ENCODE measurements at places on chromosomes 7 and 10.
A peak's percentile ranks its signal among the peaks of the same experiment; 100 is the strongest.

DNA sequence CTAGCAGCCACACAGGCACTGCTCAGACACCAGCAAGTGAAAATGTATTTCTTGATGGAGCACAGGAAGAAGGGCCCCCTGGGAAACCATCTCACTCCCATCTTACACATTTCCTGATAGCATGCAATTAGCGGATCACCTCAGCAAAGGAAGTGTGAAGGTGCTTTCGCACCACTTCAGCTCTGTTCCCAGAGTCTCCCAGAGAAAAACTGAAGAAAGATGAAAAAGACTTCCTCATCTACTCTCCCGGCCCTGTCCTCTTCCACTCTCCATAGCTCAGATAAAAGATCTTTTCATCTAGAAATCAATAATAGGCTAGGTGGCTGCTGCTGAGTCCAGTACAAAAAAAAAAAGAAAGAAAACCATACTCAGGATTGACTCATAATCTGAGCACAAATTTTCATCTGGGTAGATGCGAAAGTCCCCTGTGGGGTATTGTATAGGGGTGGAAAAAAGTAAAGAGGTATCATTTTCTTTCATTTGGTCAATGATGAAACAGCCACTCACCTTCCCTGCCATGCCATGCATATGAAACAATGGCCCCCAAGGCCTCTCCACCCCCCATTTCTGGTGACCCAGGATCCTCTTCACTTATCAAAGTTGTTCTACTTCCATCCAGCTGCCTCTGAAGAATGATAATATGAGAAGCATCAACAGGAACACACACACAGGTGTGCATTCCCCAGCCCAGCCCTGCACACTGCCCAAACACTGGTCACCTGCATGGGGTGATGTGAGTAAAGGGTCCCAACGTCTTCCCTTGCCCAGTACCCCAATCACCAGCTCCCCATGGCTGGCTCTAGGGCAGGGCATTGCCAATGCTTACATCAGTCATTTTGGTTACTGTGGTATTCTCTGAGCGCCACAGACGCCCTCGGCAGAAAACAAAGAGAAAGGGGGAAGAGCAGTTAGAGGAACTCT is 48.8 kb upstream of the DGKI start:
- DNase-seq: no peak

DNA sequence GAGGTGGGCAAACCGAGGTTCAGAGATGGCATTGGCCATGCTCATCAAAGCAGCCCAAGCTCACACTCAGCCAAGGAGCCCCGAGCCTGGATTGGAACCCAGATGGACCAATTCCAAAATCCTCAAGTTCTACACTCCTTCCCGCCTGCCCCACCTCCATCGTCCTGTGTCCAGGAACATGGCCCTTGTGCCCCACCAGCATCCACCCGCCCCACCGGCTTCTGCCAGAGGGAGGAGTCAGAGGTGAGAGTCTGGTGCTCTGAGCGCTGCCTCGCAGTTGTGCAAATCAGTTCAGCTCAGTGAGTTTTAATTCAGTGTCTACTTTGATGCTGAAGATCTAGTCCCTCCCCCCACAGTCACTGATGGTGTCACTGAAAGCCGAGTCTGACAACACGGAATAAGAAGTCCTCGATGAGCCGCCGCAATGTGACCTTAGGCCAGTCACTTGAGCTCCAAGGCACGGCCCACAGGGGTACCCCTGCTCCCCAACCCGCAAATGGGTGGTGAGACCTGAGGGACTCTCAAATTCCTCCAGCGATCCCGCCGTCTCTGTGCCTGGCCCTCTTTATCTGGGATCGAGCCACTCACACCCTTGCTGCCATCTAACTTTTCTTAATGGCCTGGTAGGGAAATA is 26.3 kb downstream of the PRKAG2 start:
- no peak for DNase-seq

DNA sequence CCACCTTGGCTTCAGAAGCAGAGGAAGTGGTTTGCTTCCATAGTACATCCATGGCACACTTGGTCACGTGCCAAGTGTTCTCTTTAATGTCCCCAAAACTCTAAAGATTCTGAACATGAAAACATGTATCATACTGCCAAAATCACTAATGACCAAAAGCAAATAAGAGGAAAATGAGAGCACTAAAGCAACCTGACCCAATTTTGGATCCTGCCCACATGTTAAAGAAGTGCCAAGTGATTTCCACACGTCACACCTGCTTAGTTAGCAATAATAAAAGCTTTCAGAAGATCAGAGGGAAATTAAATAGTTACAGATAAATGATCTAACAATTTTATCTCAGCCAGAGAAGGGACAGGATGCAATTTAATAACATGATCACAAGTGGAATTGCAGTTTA is 1170.0 kb downstream of the XPNPEP1 start:
- DNase-seq: no peak

GRCh38 chr10:101061624-101062231 is at the start of gene KAZALD1:
KAZALD1 (plus strand) TSS chr10:101061989; CDS start chr10:101062593, 604 bp downstream.
- no peak for DNase-seq

GRCh38 chr10:83677795-83678194 is 461.5 kb upstream of the GHITM start:
- no peak for DNase-seq

GRCh38 chr7:18553605-18554003 is 58.1 kb downstream of the HDAC9 start:
- DNase-seq: no peak

- DNase-seq: no peak
Observed at GRCh38 chr10:45279682-45280081, 35.7 kb downstream of the OR13A1 start.

DNA sequence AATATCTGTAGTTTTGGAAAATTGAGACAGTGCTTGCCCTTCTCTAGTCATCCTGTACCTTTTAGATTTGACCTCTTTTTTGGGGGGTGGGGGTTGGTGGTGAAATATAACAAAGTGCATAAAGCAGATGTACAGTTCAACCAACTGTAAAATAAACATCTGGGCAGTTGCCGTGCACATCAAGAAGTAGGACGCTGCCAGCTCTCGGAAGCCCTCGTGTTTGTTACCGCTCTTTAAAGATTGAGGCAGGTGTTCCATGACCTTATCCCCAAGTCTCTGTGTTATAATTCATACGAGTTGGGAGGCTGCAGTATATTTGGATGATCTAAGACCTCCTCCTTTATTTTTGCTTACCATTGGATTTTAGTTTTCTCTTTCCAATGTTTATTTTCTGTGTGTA is 55.1 kb downstream of the SDK1 start:
- DNase-seq: no peak

DNA sequence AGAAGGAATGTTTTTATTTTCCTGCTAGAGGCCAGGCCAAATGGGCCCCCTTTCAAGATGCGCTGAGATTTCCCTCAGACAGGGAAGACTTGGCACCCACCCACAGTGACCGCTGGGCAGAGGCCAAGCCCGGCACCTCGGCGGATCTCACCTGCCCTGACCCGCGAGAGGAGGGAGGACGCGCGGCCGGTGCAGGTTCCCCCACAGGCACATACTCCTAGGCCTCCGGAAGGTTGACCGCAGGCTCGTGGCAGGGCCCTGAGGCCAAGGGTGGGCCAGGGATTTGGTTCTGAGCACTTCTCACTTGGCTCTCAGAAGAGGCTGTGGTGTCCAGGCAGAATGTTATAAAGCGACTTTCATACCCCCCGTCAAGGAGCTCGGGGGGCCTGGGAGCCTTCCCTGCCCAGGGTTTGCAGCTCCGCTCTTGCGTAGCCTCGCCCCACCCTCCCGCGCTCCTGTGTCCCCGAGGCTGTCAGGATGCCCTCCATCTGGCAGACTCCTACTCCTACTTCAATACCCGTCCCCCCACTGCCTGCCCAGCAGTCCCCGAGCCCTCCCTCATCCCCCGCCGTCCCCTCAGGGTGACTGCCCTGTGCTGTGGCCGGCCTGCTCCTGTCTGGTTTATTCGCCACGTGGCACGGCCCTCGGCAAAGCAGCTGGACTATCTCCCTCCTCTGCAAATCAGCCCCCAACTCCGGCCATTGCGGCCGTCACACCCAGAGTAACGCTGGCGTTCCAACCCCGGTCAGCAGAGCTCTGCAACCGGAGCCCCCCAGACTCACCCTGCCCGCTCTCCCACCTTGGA is 50.6 kb upstream of the PDGFA start:
- DNase-seq: no peak

- DNase-seq: no peak
Observed at GRCh38 chr10:76553263-76554032, 1084.2 kb downstream of the KCNMA1 start.

DNA sequence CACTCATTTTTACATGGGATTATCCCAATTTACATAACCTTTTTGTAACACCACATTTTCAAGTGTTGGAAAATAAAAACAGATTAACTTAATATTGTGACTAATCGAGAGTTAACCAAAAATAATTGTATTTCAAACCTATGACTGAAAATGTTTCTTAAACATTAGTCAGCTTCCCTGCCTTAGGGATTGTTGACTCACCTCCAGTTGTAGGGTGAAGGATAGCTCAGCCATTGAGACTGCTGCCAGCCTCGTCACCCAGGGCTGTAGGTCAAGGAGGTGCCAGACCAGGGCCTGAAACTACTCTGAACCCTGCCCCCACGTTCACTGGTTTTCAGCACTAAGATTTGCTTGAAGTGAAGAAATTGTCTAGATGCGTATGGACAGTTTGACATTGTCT is 351.2 kb downstream of the GFRA1 start:
- no peak for DNase-seq

DNA sequence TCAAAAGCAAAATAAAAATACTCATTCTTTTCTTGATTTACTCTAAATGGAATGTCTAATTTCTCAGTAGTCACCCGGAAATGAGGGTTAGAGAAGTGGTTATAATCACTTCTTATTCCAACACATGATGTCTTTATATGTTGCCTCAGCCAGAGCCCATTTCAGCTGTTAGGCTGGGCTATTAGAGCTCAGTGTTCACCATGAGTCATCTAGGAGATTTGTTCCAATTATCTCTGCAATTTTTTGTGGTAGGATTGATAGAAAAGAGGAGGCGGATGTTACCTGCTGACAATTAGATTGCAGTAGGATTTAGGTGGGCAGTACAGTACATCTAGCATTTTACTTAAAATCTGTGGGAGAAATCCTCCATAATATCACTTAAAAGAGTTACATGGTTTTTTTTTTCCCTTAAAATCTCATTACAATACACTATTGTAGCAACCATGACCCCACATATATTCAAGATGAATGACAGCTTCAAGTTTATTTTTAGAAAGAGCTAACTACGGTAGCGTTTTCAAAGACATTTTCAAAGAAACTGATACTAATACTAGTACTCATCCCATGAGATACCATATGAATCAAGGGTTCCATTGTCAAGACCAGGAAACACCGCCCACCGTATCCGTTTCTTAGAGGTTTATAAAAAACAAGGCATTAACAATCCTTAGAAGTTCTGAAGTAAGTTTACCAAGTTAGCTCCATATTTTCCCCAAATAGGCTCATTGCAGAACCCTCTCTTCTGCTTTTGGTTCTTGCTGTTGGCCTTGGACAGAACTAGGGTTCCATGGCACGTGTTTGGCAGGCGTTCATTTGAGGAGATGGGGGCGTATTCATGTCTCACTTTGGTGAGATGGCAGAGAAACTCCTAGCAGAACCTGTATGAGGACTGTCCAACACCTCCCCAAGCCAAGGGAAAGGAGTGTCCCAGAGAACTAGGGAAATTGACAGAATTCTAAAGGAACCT is 10.4 kb downstream of the CPA2 start:
- DNase-seq: no peak

DNA sequence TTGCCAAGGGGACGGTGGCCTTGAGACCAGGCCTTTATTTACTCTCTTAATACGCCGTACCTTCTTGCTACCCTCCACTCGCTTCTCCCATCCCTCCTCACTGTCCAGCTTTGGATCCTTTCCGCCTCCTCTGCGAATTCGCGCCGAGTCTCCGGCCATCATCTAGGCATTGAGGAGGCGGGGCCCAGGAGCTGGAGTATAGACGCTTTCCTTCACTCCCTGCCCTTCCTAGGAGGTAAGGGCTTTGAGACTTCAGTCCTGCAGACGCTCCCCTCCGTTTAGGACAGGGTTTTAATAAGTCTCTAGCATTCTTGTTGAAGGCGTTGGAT is 538 bp downstream of the TFAM start:
- no peak for DNase-seq

DNA sequence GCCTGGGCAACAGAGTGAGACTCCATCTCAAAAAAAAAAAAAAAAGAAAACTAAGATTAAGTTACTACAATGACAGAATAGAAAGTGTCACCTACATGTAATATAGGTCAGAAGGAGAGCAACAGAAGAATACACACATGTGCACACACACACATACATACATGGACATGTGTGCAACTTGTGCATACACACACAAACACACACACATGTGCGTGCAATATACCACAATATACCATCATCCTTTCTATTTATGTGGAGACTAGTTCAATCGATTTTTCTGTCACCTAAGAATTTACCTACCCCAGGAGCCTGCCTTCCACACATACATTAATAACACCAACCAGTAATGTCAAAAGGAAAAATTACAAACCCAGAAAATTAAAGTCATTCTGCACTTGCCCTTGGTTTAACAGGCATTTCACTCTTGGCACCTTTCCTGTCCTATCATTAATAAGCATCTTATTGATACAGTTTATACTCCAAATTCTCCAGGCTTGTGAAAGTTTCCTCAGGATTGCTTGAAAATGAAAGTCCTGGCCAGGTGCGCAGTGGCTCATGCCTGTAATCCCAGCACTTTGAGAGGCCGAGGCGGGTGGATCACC is 2.5 kb downstream of the PNLIPRP1 start:
- no peak for DNase-seq

- DNase-seq: peak; percentile 28
Observed at GRCh38 chr7:149714910-149715471, 58.4 kb downstream of the ZNF467 start.

- no peak for DNase-seq
Observed at GRCh38 chr7:129169171-129169671, 19.2 kb upstream of the SMO start.

- no peak for DNase-seq
Observed at GRCh38 chr10:119337796-119338432, 130.5 kb downstream of the GRK5 start.

GRCh38 chr10:128009372-128010126 is 102.6 kb downstream of the PTPRE start:
- no peak for DNase-seq

GRCh38 chr7:148457310-148457921 is 133.2 kb upstream of the C7orf33 start:
- DNase-seq: no peak

DNA sequence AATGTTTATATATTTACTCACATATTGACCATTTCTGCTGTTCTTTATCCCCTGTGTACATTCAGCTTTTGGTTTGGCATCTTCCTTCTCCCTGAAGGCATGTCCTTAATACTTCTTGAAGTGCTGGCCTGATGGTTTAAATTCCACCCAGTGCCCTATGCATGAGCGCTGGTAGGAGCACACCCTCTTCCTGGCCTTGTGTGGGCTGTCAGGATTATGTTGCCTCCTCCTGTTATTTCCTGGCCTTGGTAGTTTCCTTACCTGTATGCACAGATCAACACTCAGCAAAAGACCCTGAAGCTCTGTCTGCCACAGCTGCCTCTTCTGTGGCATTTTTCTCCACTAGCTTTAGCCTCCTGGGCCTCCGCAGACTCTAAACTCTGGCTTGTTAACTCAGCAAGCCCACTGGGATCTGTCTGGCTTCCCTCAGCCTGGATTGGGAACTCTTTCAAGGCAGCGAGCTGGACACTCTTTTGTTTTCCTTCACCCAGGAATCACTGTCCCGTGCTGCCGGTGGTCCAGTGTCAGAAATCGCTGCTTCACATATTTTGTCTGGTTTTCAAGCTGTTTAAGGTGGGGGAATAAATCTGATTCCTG is 595.2 kb downstream of the SDK1 start:
- DNase-seq: no peak
